Stimulated activated CD8-positive, alpha-beta memory T cell treated with anti-CD3 and anti-CD28 coated beads, Interleukin-7, amount 100 ng/mL, for 48 hours (primary cell): ENCODE measurements at places on chromosomes 6 and 20.

- no peak for DNase-seq
Observed at GRCh38 chr6:24105191-24105590, 20.8 kb upstream of the NRSN1 start.

DNA sequence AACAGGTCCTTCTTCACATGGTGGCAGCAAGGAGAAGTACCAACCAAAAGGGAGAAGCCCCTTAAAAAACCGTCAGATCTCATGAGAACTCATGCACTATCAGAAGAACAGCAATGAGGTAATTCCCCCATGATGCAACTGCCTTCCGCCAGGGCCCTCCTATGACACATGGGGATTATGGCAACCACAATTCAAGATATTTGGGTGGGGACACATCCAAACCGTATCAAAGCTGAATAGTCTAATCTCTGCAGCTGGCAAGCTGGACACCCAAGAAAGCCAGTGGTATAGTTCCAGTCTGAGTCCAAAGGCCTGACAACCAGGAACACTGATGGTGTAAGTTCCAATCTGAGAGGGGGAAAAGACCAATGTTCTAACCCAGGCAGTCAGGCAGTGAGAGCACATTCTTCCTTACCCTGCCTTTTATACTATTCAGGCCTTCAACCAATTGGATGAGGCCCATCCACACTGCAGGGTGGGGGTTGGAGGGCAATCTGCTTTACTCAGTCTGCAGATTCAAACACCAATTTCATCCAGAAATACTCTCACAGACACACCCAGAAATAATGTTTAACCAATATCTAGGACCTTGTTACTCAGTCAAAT is 17.9 kb upstream of the CNKSR3 start:
- no peak for DNase-seq

- DNase-seq: no peak
Observed at GRCh38 chr6:30889921-30890645, 5.8 kb downstream of the DDR1 start.

DNA sequence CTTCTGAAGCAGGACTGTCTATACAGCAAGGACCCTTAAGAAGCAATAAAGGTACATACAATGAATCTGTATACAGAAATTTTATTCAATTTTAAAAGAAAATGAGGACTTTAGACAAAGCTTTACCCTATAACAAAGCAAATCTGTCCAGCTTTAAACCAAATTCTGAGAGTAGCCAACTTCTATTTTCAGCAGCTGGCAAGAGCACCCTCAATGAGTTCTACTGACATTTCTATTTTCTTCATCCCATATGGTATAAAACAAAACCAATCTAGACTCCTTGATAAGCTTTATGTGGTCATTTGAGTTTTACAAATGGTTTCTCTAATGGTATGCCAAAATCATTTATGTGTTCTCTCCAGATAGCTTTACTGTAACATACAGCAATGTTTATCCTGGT is 12.7 kb downstream of the CPNE1 start:
- DNase-seq: no peak

- DNase-seq: peak; percentile 25
Observed at GRCh38 chr20:63441136-63442099, 31.0 kb downstream of the KCNQ2 start.

GRCh38 chr20:40689100-40689942 is at the start of gene MAFB:
Gene MAFB (minus strand): TSS chr20:40689236. CDS start chr20:40688850, 386 bp downstream.
- DNase-seq: peak; percentile 37

GRCh38 chr20:57880571-57880892 is 170.7 kb upstream of the PMEPA1 start:
- DNase-seq: no peak

DNA sequence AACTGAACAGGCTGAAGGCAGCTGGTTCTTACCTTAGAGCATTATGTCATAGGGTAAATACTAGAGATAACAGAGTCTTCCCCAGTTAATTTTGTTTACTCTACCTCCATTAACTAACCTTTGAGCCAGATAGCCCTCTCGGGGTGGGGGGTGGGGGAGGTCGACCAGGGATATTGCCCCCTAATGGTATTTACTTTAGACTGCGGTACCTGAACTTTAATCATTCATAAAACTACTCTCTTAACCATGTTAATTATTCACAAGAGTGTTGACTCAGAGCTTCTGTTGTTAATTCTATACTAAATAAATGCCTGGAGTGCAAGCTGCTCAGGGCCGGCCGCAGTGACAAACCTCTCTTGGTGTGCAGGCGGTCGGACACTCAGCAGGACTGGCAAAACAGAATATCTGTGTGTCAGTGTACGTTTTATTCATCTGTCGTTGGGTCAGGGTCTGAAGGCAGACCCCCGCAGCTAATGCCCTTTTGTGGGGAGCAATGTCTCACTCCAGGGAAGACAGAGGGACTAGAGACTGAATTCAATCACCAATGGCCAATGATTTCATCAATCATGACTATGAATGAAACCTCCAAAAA is 152.4 kb upstream of the COL21A1 start:
- no peak for DNase-seq

GRCh38 chr20:52524861-52525260 is 333.3 kb upstream of the ZFP64 start:
- DNase-seq: no peak

- no peak for DNase-seq
Observed at GRCh38 chr6:46289898-46290297, 119.1 kb upstream of the ENPP5 start.

DNA sequence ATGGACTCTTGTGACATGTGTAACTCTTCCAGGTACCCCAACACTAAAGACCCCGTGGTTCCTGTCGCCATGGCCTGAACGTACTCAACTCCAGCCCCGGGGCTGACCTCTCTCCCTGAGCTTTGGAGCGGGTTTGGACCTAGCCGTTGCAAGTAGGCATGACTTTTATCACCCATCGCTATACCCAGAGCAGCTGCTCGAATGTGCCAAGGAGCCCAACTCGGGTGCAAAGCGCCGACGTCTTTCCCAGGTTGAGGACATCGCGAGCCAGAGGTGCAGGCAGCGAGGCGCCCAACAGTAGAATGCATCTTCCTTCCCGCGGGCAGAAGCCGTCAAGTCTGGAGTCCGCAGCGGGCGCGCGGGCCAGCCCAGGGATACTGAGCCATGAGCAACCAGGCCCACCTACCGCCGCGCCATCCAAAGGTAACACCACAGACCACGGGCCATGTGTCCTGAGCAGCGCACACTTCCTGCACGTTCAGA is 5.7 kb upstream of the LAMP5 start:
- DNase-seq: no peak

DNA sequence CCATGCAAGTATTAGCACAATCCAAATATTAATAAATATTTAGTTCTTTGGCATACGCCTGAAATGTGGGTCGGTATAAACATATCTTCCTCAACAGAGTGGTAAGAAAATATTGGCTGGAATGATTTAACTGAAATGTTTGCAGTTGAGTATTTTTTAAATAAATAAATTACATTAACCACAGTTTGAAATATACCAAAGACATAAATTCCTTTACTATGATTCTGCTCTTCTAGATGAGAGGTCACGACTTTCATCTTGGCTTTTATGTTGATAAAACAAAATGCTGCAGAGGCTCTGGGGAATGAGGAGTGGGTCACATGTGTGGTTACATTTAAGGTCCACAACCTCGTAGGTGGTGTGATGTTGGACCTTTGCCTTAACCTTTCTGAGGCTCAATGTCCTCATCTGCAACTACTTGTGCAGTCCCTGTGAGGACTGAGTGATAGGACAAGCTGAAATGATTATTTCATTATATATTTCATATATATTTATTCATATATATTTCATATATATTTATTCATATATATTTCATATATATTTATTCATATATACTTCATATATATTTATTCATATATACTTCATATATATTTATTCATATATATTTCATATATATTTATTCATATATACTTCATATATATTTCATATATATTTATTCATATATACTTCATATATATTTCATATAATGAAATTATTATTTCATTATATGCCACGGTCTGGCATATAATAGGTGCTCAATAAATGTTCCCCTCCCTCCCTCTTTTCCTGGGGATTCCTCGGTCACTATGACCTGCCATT is 107.4 kb downstream of the SAMD5 start:
- no peak for DNase-seq

DNA sequence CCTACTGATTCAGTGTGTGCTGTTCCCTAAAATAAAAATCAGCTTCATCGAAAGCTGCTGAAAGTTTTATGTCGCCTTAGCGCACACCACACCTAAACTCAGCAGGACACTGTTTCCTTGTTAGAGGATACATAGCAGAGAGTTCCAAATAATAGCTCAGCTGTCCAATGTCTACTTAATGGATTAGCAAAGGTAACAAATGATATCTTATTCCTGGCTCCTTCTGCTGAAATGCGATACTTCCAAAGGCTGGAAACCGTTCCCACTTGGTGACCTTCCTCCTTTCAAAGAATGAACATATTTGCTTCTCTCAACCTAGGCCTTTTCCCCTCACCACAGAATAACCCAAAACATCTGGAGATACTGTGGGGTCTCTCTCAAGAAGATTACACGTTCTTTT is 189.5 kb upstream of the GMDS start:
- no peak for DNase-seq

- DNase-seq: no peak
Observed at GRCh38 chr6:12265791-12266190, 24.4 kb upstream of the EDN1 start.

DNA sequence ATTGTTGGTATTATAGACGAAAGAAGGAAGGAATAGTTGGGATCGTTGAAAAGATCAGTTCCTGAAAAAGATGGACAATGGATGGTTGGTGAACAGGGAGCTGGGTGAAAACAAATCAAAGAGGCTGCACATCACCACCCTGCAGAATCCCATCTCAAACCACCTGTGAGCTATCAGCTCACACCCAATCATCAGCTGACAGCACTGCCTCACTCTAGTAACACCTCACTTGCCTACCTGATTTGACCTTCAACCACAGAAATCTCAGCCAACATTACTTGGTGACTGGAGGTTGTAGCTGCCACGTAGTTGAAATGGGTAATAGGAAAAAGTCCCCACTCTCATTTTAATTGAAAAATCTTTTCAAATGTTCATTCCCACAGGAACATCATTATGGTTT is 101.8 kb upstream of the DST start:
- no peak for DNase-seq

DNA sequence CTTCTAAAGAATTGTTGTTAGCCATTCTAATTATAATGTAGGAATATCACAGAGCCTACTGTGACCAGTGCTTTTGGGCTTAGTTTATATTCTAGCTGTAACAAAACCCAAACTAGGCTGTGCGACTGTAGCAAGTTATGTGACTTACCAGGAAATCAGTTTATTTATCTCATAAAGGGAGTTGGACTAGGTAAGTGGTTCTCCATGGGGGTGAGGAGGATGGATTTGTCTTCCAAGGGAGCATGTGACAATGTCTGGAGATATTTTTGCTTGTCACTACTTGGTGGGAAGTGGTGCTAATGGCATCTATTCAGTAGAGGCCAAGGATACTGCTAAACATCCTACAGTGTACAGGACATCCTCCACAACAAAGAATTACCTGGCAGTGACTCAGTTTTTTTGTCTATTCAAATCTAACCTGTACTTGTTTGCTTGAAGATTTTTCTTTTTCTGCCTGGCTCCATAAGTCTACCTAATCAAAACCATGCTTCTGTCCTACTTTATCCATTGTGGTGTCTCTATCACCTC is 32.5 kb downstream of the ZFAND3 start:
- no peak for DNase-seq

- no peak for DNase-seq
Observed at GRCh38 chr6:154219250-154219649, 137.4 kb downstream of the IPCEF1 start.

- no peak for DNase-seq
Observed at GRCh38 chr6:7770111-7770510, 44.2 kb downstream of the BMP6 start.

- no peak for DNase-seq
Observed at GRCh38 chr6:143575901-143576426, 64.4 kb upstream of the FUCA2 start.

GRCh38 chr6:42154461-42155209 is 12.2 kb upstream of the C6orf132 start:
- no peak for DNase-seq

DNA sequence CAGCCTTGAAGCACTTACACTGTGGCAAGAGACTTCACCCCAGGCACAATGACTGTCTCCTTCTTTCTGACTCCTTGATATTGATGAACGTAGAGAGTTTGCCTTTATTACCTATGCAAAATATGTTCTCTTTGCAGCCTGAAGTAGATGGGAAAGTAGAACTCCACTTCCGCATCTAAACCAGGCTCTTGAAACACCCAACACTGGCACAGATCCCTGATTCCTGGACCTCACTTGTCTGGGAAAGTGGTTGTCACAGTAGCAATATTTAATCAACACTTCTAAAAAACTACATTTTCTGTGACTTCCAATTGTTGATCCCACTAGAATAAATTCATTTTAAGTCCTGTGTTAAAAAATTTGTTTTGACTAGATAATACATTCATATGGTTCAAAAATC is 143.1 kb downstream of the CDK19 start:
- no peak for DNase-seq

DNA sequence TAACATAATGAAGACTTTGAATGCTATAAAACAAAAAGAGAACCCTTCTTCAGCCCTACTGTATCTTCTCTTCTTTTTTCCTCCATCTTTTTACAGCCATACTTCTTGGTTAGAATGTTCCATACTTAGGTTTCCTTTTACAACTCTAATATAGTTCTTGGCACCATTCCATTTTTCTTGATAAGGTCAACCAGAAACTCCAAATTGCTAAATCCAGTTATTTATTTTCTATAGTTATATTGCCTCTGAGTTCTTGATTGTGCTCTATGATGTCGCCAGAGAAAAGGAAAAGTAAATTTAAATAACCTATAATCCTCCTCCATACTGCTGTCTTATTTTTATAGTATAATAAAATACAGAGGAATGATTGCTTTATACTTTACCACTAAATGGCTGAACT is 26.7 kb upstream of the COL10A1 start:
- DNase-seq: no peak

DNA sequence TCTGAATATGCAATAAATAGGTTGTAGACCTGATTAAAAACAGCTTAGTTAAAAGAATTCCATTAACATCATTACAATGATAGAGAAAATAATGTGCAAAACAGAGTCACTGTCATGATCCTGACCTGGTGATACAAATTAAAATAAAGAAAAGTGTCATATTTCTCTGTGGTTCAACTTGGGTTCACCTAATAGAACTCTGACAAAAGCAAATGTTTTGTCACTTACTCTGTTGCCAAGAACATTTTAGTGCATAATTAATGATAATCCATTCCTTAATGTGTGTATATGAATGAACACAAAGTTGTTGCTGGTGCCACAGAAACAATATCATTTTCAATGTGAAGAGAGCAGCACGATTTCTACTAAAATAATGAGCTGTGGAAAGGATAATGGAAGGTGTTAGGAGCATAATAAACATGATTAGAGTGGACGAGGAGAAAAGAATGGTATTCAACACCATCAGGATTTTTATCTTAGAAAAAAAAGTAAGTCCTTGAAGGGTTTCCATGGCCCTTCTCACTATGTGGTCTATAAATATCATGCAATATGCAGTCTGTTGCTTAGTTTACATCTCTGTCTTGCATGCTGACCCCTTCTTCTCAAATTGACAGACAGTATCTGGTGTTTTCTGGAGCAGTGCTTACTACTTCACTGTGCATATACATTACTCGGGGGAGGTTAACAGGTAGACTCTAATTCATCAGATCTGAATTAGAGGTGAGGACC is 656.6 kb upstream of the MMS22L start:
- DNase-seq: no peak
